A549 treated with RU486 at 1 μM for 4 hours (cell line): ENCODE measurements at places on chromosomes 4 and X. TPM values are rescaled to one million over a fixed set of nuclear protein-coding genes. Genes with fewer than 3 reads are reported as not detected.

WNK3 gene
- total RNA-seq, result 0.01 TPM in 2 of 5 replicates, not detected in the others

MAGEH1 gene
- 6.2 to 7.9 TPM (median 6.7 TPM) in 5 replicates for total RNA-seq

P2RY4 gene
- 0.06 TPM in 1 of 5 replicates, not detected in the others for total RNA-seq

GLRA2 gene
- not detected in 5 replicates for total RNA-seq

TMPRSS11A gene
- total RNA-seq, result not detected in 5 replicates

BMPR1B gene
- total RNA-seq, result 6.3 to 9.4 TPM (median 7.4 TPM) in 5 replicates

ADH1B gene
- not detected in 5 replicates for total RNA-seq

CENPI gene
- total RNA-seq, result 6.3 to 13.3 TPM (median 12.2 TPM) in 5 replicates

ETNPPL gene
- total RNA-seq, result 0.10 TPM in 1 of 5 replicates, not detected in the others

ARHGEF6 gene
- total RNA-seq, result 0.09 to 0.25 TPM (median 0.18 TPM) in 5 replicates

RAP2C gene
- 27.5 to 52.2 TPM (median 30.4 TPM) in 5 replicates for total RNA-seq

NXF2 gene
- total RNA-seq, result not detected in 5 replicates

UGT2A1 gene
- not detected in 5 replicates for total RNA-seq

STARD8 gene
- total RNA-seq, result 0.81 to 1.8 TPM (median 1.6 TPM) in 5 replicates

IGSF1 gene
- total RNA-seq, result 0.27 to 0.36 TPM (median 0.31 TPM) in 5 replicates

FGFRL1 gene
- 14.1 to 24.8 TPM (median 24.6 TPM) in 5 replicates for total RNA-seq

CHST7 gene
- total RNA-seq, result 12.6 to 21.9 TPM (median 20.7 TPM) in 5 replicates
